EL (cell line): ENCODE measurements at places on chromosomes 11 and 22.

DNA sequence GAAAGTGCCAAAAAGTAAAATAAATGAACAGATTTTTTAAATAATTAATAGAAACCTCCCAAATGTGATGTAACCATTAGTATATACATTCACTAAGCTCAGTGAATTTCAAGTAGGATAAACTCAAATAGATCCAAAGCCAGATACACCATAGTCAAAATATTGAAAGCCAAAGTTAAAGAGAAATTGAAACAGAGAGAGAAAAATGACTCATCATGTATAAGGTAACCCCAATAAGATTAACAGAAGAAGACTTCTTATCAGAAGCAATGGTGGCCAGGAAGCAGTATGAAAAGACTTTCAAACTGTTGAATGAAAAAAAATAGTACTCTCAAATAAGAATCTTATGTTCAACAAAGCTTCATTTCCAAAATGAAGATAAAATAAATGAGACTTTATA is 70.5 kb downstream of the LUZP2 start:
- no peak for DNase-seq

DNA sequence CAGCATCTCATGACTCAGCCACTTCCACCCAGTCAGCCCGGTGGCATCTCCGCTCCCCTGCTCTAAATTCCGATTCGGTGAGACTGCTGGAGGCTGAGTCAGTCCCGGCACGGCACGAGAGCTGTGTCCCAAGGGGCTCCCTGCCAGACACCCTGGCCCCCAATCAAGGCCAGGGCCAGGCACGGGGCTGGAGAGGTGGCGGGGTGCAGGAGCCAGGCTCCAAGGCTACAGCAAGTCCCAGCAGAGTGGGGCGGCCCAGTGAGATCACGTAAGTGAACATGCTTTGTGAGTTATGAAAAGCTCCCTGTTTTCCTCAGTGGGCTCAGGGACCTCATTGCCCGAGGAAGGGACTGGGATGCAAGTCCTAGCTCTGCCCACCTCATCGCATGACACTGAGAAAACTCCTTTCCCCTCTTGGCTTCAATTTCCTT is 3.0 kb downstream of the C11orf68 start:
- peak; percentile 100 for DNase-seq

DNA sequence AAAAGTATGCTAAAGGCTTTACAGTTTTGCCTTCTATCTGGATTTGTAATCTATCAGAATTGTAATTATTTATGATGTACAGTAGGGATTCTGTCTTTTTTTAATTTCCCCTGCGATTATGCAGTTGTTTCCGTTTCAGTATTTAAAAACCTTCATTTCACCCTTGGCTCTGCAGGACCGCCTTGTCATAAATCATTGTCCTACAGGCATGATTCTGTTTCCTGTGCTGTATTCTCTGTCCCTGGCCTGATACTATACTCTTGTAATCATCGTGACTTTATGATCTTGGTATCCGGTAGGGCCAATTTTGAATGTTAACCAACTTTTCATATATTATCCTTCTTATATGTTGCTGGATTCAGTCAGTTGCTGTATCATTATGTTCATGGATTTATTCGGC is 151.7 kb downstream of the ATXN10 start:
- DNase-seq: no peak

GRCh38 chr22:27205492-27206373 is 548.3 kb downstream of the MIAT start:
- DNase-seq: no peak

DNA sequence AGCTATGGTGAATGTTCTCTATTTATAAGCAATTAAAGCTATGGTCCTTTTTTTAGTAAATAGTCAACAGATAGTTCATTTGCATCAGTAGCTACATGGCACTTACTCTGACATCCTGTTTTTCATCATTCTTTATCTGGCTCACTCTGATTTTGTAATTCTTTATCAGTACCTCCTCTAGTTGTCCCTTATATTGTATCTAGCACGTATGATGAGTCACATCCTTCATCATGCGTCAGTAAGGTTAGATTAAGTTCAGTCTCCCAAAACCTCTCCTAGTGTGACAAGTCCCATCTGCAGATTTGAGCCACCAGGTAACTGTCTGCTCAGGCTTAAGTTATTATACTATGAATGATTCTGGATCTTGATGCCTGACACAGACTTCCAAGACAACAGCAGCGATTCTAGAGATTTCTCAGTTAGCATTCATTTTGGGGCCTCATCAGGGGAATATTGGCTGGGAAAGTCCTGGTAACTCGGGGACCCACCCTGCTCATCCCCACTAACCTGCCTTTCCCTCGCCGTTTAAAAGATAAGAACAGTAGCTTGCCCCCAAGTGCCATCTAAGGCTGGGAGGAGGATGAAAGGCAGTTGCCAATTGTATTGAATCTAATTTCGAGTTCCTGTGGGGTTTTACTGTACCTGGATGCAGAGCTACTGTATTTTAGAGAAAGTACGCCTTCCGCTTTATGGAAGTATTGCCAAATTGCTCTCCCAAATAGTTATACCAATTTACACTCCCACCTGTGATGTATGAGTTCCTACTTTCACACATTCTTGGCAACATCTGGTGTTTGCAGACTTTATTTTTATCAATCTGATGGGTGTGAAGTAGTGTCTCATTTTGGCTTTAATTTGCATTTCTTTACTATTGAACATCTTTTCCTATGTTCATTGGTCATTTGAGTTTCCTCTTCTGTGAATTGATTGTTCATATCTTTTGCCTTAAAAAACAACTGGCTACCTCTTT is 55.9 kb downstream of the ZC3H12C start:
- DNase-seq: peak; percentile 74

DNA sequence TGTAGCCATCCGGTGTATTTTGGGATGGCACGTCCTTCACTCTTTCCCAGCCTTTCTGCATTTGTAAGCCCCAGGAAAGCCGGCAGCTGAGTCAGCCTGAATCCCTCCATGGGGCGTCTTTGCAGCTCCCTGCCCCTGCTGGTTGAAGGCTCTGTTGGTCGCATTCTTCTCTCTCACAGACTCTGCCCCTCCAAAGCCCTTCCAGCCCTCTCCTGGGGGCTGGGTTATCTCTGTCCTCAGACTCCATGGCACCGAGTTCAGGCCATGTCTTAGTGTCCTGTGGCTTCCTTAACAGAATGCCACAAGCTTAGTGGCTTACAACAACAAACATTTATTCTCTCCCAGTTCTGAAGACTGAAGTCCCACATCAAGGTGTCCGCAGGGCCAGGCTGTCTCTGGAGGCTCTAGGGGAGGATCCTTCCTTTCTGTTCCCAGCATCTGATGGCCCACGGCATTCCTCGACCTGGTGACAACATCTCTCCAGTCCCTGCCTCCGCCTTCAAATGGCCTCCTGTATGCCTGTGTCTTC is 62.2 kb downstream of the BCR start:
- peak; percentile 25 for DNase-seq

DNA sequence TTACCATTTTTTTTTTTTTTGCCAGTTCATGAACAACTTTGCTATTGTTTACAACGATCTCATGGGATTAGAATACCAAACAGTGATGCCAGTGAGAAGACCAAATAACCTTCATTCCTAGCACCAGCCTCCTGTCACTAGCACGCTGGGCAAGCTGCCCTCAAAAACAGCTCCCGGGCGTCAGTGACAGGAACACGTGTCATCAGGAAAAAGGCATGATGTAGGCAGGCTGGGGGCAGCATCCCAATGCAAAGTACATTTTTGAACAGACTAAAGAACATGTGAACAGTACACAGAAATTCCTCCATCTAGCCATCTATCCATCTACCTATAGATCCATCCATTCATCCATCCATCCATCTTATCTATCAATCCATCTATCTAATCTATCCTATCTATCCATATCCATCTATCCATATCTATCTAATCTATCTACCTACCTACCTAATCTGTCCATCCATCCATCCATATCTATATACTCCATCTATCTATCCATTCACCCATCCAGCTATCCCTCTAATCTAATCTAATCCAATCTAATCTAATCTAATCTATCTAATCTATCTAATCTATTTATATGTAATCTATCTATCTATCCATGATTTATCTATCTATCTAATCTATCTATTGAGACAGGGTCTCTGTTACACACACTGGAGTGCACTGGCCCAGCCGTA is 378.5 kb downstream of the SHANK2 start:
- DNase-seq: no peak

DNA sequence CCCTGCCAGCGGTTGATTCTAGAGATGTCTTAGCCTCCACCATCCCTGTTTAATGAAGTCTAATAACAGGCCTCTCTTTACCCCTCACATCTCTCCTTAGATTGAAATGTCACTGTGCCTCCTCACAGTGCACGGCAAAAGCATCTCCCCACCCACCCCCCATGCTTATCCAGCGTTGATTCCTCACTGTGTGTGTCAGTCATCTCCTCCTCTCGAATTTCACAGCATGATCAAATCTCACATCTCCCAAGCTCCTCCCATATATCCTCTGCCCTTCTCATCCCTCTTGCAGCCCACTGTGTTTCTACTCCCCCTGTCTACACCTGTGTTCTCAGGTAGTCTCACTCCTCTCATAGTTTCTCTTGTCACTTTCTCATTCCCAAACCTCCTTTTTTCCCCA is 84.6 kb downstream of the DBX1 start:
- no peak for DNase-seq

GRCh38 chr11:70147668-70148067 is 55.4 kb upstream of the FADD start:
- no peak for DNase-seq

DNA sequence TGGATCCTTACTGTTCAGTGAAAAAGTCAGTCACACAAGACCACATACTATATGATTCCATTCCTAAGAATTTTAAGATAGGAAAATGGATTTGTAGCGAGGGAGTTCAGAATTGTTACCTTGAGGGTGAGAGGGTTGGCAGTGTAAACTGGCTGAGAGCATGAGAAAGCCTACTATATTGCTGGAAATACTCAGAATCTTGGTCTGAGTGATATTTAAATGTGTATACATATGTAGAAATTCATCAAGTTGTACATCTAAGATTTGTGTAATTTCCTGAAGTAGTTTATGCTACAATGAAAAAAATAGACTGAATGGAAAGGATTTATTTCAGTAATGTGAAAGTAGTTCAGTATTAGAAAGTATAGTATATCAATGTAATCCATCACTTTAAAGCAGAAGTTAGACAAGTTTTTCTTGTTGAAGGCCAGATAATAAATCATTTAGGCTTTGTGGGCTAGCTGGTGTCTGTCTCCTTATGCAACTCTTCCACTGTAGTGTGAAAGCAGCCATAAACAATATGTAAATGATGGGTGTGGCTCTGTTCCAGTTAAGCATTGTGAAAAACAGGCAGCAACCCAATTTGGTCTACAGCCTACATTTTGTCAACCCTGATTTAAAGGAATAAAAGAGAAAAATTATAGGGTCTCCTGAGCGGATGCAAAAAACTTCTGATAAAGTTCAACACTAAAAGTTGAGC is 127.2 kb upstream of the THY1 start:
- DNase-seq: no peak

DNA sequence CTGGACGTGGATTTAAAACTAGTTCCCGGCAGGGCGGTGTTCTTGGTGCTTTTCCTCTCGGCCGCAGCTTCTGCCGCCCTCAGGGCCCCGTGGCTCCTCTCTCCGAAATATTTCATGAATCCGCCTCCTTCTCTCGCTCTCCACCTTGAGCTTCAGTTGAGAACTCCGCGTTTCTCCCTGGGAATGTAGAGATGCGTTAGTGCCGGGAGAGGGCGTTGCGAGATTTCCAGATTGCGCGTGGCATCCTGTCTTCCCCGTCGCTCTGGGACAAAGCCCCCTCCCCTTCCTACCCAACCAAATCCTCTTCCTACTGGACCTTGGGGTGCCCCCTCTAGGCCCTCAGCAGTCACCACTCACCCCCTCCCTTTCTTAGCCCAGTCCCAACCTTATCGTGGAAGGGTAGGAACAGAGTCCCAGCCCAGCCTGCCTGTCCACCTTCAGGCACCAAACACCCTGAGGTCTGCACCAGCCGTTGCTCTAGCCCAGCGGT is 15.5 kb upstream of the RAC2 start:
- DNase-seq: peak; percentile 64

DNA sequence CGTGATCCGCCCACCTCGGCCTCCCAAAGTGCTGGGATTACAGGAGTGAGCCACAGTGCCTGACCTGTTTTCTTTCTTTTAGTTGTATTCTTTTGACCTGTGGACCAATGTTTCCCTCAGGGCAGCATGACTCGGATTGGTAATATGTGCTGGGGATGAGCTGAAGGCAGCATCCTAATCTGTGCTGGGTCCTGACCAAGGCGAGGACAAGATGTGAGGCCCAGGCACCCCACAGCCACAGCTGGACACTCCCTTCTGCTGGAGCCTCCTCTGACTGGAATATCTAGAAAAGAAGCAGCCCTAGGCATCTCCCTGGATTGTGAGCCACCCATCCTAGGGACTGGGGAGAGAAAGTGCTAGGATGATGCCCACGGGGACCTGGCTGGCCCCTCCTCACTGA is 105.4 kb downstream of the PDE2A start:
- peak; percentile 54 for DNase-seq

- DNase-seq: no peak
These were observed 201.9 kb downstream of the DDX10 start for GRCh38 chr11:108866781-108867180.

DNA sequence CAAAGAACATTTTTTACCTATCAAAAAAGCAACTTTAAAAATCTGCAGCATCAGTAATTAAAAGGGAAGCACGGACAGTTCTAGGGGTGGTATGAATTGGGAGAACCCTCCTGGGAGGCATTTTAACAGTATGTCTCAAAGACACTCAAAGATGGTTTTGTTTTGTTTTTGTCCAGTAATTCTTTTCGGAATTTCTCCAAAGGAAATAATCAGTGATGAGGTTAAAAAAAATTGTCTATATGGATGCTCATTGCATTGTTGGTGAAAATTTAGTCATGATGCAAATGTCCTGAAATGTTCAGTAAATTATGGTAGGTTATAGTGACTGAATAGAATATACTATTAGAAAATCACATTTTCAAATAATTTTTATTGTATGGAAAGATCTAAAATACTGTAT is 115.1 kb downstream of the ATXN10 start:
- DNase-seq: no peak

GRCh38 chr11:78783301-78783700 is 208.6 kb upstream of the NARS2 start:
- DNase-seq: no peak

DNA sequence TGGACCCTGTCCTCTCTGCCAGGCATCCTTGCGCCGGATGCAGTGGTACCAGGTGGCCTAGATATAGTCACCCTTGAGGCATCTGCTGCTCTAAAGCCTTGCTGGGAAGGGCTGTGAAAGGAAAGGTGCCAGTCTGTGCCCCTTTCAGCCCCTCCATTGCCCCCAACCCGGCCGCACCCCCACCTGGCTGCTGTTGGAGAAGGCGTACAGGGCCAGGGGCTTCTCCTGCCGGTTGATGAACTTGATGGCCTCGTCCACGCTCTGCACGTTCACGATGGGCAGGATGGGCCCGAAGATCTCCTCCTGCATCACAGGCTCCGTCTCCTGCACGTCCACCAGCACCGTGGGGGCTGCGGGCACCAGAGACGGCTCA is 10.2 kb downstream of the ALDH3B2 start:
- no peak for DNase-seq

DNA sequence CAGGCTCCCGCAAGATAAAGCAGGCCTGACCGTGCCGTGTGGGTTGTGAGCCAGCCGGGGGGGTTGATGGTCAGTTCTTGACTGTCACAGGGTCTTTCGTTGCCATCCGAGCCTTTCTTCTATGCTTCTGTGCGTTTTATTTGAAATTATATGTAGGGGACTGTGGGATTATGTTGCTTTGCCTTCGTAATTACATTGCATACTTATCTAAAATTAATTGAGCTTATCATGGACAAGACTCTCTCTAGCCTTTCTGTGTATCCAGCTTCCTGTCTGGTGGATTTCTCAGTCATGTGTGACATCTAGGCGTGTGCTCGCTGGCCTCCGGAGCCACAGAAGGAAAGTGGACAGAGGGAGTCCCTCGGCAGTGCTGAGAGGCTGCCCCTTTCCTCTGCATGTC is 93.2 kb downstream of the TBC1D22A start:
- no peak for DNase-seq

- no peak for DNase-seq
These were observed 571.4 kb upstream of the FAT3 start for GRCh38 chr11:91653079-91653754.
